NCI-H2081 (cell line): ENCODE measurements at places on chromosomes 2 and 18.

GRCh38 chr2:85170938-85171475, 37.8 kb downstream of the TCF7L1 start:
- DNase-seq: no peak

DNA sequence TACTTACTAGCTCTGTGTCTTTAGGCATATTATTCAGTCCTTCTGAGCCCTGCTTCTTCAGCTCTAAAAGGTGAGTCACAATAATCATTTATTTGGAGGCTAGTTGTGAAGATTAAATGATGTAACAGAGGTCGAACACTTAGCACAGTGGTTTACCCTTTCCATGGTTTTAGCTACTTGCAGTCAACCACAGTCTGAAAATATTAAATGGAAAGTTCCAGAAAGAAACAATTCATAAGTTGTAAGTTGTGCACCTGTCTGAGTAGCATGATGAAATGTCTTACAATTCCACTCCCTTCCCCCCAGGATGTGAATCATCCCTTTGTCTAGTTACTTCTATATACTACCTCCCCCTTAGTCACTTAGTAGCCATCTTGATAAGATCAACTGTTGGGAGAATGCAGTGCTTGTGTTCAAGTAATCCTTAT, 217.6 kb upstream of the THUMPD2 start:
- DNase-seq: no peak

- DNase-seq: no peak
These were observed 24.4 kb downstream of the SERPINB4 start for GRCh38 chr18:63619661-63620060.

- DNase-seq: no peak
These were observed 77.9 kb upstream of the RAB27B start for GRCh38 chr18:54750350-54750749.

- DNase-seq: peak; percentile 53
These were observed 200.6 kb downstream of the PPP1R1C start for GRCh38 chr2:182186132-182186735.

GRCh38 chr2:12915787-12916186, 199.1 kb downstream of the TRIB2 start:
- DNase-seq: no peak

GRCh38 chr2:99780276-99780675, 290.5 kb upstream of the REV1 start:
- no peak for DNase-seq

DNA sequence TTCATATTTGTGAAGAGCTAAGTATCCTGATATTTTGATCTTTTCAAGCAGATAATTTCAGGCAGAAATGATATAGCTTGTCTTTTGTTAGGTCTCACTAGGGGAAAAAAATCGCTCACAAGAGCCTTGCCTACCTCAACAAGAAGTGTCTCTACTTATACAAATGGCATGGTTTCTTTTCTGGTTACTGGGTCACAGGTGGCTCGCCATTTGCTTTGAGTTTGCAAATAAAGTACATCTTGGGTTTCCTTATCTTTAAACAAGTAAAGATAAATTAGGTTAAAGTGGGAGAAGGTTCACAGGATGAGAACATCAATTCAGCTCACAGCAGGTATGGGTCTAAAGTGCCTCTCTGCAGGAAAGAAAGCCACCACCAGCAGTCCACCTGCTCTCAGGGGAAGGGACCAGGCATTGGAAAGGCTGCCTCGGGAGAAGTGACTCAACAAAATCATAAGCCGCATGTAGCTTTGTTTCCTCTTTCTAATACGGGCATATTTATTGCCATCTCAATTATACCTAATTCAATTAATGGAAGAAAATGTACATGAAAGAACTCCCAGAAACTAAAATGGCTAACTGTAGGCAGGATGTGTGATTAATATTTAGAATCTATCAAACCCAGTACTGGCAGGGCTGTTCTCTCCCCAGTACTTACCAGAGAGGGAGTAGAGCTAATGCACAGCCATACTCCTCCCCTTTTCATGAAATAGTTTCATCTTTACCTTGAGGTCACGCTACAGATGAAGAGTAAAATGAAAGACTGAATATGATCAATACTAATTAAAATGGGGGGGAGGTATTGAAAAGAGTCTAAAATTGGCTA, 28.3 kb downstream of the CDC42EP3 start:
- peak; percentile 74 for DNase-seq
